Activated CD4-positive, alpha-beta T cell treated with anti-CD3 and anti-CD28 coated beads, Interleukin-2, Interleukin-6, amounts not matched to agents 100 ng/mL and 50 ng/mL, durations not matched to agents 16 hours and 8 hours (primary cell): ENCODE measurements at places on chromosomes 16 and 17.

DNA sequence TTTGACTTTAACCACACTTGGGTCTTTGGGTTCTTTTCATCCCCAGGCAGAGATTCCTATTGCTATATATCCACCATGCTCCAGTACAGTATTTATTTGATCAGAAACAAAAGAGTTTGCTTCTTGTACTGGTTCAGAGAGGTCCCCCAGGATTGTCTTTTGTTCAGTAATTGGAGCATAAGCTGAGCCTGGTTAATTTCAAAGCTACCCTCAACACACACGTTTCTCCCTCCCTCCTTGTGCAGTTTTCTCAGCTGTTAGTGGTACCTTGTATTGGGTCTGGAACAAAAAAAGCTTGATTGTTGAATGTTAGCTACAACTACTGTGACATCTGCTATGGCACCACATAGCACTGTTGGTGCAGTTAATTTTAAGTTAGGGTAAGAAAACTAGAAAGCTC is 50.0 kb downstream of the NUP93 start:
- no peak for DNase-seq

- no peak for DNase-seq
Measured at GRCh38 chr16:560204-560700, at the start of gene PRR35. PRR35 (plus strand) TSS chr16:560394; CDS start chr16:563295, 2,901 bp downstream.

GRCh38 chr17:31674305-31674704 is 184.7 kb downstream of the COPRS start:
- DNase-seq = no peak

- DNase-seq = no peak
Measured at GRCh38 chr17:34006126-34006525, 249.0 kb upstream of the CCL2 start.

GRCh38 chr16:49594685-49595498 is 221.3 kb downstream of the C16orf78 start:
- no peak for DNase-seq

GRCh38 chr17:49984776-49985175 is 10.2 kb downstream of the DLX3 start:
- no peak for DNase-seq

DNA sequence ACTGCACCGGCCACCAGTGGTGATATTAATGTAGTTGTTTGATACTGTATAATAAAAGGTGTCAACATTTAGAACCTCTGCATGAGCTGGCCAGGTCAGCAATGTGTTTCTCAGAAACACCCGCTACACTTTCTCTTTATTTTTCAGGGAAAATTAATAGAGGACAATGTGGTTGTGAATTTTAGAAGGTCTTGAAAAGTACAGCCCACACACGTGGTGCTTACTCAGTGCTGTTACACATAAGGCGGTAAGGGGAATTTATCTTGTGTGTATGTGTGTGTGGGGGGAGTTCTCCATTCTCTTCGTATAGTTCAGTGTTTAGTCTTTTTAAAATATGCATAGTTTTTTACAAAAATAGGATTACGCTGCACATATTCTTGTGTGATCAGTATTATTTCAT is 4.4 kb upstream of the ZFP1 start:
- DNase-seq = no peak

DNA sequence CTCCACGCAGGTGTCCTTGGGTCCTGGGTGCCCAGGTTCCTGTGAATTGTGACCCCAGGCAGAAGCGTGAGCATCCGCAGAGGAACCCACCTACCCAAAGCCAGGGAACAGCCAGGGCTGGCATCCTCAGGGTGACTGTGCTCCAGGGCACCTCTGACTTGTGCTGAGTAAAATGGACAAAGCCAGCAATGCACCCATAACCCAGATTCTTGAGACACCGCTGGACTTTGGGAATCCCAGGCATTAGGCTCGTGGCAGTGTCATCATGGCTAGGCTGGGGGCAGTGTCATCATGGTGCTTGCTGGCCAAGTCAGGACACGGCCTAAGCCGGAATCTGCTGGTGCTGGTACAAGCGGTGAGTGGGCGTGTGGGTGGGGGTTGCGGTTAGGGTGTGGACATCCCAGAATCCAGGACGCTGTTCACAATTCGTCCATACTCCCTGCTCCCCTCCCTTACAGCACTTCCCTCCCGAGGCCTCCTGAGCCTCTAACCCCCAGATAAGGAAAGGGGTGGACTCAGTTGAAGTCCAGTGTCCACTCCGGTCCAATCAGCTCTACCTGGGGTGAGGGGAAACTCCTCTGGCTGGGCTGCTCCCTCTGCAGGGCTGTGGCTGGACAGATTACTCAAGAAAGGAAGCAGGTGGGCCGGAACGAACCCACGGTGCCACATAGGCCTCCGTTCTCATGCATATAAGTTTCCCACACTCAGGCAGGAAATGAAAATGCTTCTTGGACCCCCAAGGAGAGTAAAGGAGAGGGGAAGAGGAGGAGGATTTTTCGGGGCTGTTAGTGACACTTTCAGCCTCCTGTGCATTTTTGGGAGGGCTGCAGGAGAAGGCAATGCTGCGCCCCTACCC is 138.9 kb downstream of the SEC14L1 start:
- no peak for DNase-seq

DNA sequence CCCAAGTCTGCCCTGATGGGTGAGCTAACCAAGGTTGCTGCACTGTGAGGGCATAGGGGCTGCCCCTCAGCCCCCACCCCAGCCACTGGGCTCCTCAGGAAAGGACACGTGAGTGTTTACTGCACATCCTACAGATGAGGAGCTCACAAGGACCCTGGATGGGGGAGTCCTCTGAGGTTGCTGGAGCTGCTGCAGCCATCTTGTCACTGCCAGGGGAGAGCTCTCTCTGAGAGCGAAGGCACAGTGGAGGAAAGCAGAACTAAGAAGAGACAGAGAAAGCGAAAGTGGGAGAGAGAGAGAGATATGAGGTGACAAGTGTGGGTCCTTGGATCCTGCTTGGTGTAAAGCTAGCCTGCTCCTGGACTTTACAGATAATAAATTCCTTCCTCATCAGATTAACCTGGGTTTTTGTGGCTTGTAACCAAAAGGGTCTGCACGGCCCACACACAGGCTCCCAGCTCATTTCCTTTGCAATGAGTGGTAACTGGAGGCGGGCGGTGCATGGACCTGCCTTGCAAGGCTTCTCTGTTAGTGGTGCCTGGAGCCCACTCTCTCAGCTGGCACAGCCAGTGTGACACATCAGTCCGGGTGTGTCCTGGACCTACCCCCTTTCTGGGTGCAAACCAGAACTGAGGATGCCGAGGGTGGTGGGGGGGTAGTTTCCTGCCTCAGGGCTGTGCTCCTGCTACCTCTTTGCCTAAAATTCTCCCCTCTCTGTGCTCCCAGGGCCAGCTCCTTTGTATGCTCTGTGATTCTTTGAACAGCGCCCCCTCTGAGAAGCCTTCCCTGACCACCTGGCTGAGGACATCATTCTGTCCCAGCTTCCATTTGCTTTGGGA is 14.2 kb downstream of the SNX20 start:
- peak; percentile 70 for DNase-seq

GRCh38 chr17:44733753-44734152 is 25.0 kb upstream of the ADAM11 start:
- no peak for DNase-seq

DNA sequence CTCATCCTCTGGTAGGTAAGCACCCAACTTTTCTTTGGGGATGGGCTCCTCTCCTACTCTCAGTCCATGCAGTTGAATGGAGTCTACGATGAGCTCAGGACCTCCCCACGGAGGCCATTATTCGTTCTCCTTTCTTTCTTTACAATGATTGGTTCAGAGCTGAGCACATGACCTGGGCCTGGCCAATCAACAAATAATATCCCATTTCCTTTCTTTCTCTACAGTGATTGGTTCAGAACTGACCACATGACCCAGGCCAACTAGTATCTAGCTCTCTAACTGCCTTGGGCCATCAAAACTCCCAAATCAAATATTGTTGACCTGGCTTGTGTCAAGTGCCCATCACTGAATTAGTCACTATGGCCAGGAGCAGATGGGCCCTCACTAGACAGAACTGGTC is 129.2 kb downstream of the USP31 start:
- DNase-seq = no peak

GRCh38 chr16:3696425-3697218 is 20.7 kb downstream of the TRAP1 start:
- no peak for DNase-seq

- DNase-seq = no peak
Measured at GRCh38 chr16:11796227-11797165, 562 bp downstream of the ZC3H7A start.

DNA sequence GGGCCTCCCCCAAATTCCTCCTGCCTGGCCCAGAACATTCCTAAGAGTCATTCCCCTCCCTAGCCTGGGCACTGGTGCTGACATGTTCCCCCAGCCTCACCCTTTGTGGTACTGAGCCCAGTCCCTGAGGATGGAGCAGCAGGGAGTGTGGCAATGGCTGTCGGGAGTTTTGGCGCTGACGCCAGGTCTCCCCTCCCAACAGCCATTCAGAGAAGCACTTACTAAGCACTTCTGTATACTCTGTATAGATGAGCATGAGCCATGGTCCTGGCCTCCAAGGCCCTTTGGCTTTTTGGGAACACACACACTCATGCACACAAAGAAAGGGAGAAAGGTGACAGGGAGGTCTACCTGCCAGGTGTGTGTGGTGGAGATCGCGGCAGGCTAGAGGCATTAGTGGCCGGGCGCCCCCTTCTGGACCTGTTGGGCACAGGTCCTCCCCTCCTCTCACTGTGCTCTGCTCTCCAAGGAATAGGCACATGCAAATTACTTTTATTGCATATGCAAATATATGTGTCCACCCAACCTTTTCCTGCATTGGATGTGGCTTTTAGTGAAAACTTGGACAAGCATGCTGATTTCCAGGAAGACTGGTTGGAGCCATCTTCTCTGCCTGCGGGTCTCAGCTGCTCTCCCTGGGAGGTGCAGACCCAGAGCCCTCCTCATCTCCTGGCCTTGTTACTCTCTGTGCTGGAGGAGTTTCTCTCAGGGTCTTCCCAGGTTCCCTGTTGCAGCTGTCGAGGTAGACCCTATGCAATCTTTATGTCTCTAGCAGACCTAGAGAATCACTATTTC is 17.4 kb upstream of the C17orf107 start:
- peak; percentile 65 for DNase-seq

DNA sequence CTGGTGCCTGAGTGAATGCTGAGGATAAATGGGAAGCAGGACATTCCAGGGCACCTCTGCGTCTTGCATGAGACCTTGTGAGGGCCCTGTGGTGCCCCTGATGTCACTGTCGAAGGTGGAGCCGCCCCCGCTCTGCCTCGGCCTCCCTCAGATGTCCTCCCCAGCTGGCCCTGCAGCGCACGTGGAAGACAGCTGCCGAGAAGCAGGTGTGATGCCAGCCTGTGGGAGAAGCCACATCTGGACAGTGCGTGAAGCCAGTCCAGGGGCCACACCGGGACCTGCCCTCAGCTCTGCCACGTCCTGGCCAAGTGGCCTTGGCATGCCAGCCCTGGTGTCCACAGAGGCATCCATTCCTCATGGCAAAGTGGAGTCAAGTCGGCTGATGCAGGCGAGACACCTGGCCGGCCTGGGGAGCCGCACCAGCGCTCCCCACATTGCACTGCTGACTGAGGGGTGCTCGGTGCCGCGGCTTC is 21.6 kb upstream of the METRNL start:
- DNase-seq = no peak

DNA sequence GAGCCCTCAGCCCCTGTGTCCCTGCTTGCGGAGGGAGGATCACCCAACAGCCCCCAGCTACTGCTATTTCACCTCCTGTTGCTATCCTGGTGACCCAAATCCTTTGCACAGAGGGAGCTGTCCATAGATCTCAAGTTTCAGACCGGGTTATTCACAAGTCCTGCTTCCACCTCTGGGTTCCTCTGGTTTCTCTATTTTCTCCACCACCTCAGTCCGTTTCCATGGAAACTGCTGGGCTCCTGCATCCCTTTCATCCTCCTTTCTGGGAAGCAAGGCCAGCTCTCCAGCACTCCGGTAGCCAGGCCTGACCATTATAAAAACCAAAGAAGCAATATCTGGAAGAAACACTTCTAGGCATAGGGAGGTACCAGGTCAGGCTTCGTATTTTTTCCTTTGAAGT is 4.8 kb upstream of the CALB2 start:
- DNase-seq = no peak

- no peak for DNase-seq
Measured at GRCh38 chr16:56744996-56745640, 15.2 kb downstream of the NUP93 start.

DNA sequence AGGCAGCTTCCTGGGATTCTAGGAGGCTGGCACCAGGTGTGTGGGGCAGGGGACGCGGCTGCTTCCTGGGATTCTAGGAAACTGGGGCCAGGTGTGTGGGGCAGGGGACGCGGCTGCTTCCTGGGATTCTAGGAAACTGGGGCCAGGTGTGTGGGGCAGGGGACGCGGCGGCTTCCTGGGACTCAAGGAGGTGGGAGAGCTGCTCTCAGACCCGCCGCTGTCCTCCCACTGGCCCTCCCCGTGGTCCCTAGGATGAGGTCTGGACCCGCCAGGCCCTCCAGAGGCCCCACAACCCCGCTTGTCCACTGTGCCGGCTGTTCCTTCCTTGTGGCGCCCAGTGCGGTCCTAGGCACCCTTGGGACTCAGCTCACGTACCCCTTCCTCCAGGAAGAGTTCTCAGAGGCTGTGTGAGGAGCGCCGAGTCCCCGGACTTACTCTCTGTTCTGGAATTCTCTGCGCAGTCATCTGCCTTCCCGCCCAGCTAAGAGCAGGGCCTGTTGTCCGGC is 565 bp downstream of the DPEP1 start:
- no peak for DNase-seq

DNA sequence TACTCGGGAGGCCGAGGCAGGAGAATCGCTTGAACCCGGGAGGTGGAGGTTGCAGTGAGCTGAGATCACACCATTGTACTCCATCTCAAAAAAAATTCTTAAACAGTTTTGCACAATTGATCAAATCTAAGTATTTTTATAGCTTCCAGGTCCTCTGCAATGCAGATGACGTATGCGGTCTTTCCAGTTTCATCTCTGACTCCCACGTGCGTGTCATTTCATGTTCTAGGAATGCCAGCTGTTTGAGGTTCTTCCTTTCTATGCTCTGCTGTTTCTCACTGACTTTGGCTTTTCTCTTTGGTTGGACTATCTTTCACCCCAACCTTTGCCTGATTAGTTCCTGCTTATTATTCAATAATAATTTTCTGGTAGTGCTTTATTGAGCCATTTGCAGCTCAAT is 16.2 kb downstream of the CHP2 start:
- no peak for DNase-seq

GRCh38 chr16:77331043-77331442 is 103.8 kb downstream of the ADAMTS18 start:
- no peak for DNase-seq

DNA sequence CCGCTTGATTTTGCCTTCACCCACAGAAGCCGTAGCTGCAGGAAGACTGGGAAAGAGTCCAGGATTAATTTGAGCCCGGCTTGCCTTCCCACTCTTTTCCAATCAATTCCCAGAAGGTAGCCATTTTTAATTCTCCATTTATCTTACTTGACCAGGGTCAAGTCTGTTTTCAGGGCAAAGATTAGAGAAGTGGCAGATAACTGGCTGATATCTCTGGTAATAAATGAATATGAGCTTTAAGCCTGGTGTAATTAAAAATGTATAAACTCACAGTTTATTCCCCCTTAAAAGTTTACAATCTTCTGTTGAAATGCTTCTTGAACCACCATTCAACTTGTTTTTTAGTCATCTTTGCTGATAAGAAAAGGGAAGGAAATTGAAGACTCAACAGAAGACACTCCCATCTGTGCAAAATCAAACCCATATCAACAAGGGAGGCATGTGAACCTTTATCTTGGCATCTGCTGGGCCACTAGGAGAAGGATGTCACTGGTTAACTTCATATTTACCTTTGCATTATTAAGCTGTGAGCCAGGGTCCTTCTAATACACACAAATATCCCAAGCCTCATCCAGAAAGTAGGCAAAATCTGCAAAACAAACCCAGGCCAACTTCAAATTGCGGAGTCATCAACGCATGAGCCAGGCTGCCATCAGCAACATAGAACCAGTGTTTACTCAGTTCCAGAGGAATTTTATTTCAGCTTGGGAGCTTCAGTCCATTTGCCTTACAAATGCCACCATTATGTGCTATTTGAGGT is 314.6 kb upstream of the MAF start:
- DNase-seq = no peak
